Nucleus accumbens (tissue), 56 donors: ENCODE measurements at places on chromosomes 2 and 18.
A peak's percentile ranks its signal among the peaks of the same experiment; 100 is the strongest.

- no peak for DNase-seq
Observed at GRCh38 chr2:89837962-89838625, 1146.6 kb downstream of the RPIA start.

DNA sequence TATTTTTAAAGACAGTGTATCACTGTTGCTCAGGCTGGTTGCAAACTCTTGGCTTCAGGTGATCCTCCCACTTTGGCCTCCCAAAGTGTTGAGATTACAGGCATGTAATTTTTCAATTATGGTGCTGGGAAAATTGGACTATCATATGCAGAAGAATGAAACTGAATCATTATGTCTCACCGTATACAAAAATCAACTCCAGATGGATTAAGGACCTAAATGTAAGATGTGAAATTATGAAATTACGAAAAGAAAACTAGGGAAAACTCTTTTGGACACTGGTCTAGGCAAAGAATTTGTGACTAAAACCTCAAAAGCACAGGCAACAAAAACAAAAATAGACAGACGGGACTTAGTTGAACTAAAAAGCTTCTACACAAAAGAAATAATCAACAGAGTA is 31.2 kb downstream of the MAP3K2 start:
- no peak for DNase-seq

- DNase-seq: no peak
Observed at GRCh38 chr2:159926695-159927094, 128.7 kb upstream of the CD302 start.

DNA sequence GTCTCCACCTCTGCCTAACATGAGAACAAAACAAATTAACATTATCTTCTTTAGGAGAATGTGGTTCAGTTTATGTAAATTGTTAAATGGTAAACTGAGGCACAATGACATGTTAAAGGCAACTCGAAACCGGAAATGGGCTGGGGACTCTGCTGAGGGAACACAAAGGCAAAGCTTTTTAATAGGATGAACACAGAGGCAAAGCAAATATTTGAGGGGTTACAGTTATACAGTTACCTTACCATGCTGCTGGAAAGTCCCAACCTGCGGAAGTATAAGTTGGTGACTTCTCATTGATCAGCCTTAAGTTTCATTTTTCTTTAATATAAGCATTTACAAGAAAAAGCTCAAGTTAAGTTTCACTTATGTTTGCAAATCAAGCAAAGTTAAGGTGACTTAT is 195.0 kb downstream of the DLGAP1 start:
- no peak for DNase-seq

DNA sequence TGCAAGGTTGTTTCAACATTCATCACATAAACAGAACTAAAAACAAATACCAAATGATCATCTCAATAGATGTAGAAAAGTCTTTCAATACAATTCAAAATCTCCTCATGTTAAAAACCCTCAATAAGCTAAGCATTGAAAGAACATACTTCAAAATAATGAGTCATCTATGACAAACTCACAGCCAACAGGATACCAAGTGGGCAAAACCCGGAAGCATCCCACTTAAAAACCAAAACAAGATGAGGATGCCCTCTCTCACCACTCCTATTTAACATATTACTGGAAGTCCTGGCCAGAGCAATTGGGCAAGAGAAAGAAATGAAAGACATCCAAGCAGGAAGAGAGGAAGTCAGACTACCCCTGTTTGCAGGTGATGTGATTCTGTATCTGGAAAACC is 992.2 kb upstream of the PIK3C3 start:
- DNase-seq: no peak

GRCh38 chr2:86226070-86226469 is 26.8 kb downstream of the MRPL35 start:
- no peak for DNase-seq

- DNase-seq: no peak
Observed at GRCh38 chr18:7221424-7222155, 9.3 kb upstream of the LRRC30 start.

- DNase-seq: no peak
Observed at GRCh38 chr2:119838179-119838578, 78.5 kb downstream of the PTPN4 start.

DNA sequence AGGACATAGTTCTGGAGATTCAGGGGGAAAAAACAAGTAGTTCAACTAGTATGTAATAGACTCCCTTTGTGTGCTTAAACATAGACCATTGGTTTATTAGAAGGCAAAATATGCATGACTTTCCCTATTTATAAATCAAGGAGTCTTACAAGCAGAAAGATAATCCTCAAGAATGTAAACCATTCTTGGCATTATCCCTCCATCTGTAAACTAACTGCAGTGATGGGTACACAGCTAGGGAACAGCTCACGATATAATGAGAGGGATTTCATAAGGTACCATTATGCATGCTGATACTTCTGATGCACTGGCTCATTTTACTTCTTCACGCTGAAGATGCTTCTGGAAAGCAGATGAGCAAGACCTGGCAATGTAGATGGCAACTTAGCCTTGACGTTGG is 878 bp downstream of the FBXO15 start:
- no peak for DNase-seq

DNA sequence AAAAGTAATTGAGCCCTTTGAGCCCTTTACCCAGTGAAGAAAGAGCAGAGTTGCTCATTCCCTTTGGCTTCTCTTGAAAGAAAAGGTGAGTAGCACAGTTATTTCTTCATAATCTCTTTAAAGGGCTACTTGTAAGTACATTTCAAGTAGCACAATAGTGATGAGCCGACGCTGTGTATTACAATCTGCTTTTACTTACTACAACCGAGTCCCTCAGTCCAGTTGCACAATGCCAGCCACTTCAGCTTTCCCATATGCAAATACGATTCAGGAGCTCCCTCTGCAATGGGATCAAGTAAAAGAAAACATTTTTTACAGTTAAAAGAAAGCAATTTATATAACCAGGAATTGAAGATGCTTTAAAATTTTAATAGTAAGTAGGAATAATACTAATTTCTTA is 868.5 kb downstream of the RNF144A start:
- DNase-seq: no peak

DNA sequence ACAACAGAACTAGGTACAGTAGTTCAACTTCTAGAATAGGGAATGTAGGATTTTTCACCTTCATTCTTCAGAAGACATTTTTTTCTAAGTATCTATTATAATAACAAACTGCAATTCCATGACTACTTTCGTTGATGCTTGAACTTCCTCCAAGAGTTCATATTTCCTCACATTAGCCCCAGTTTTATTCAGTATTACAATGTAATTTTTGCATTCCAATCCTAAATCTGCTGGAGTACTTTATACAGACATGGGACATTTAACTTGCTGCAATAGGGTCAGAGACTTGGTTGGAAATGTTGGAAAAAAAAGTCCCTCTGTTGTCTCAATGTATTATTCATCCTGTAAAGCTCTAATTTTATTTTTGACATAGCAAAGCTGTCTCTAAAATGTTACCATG is 19.6 kb upstream of the FTCDNL1 start:
- DNase-seq: no peak

GRCh38 chr2:197416268-197416667 is 18.6 kb downstream of the SF3B1 start:
- DNase-seq: no peak

DNA sequence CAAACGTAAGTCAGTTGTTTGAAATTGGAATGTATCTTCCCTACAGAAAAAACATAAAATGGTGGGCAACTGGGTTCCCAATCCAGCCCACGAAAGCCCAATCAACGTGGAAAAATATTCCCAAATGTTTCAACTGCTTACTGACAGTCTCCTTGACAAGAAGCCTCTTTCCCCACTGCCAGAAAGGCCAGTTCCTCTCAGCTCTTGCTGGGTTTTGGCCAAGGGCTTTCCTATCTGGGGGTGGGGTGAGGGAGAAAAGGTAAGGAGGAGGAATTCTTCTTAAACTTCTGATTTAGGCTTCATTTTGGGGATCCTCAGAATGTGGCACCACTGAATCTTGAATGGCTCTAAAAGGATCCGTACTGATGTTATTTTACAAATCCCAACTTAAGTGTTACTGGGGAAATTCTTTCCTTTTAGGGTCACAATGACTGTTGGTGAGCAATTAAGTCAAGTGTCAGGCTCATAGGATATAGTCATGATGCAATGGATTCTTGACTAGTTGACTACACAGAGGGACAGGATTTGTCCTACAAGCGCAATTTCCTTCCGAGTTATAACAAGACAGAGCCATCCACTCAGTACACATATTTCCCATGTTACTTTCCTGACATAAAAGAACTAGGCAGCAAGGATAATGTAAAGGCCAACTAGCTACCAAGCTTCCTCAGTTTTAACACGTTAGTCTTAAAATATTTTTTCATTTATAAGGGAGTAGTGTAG is 73.6 kb downstream of the SPRED2 start:
- DNase-seq: no peak

DNA sequence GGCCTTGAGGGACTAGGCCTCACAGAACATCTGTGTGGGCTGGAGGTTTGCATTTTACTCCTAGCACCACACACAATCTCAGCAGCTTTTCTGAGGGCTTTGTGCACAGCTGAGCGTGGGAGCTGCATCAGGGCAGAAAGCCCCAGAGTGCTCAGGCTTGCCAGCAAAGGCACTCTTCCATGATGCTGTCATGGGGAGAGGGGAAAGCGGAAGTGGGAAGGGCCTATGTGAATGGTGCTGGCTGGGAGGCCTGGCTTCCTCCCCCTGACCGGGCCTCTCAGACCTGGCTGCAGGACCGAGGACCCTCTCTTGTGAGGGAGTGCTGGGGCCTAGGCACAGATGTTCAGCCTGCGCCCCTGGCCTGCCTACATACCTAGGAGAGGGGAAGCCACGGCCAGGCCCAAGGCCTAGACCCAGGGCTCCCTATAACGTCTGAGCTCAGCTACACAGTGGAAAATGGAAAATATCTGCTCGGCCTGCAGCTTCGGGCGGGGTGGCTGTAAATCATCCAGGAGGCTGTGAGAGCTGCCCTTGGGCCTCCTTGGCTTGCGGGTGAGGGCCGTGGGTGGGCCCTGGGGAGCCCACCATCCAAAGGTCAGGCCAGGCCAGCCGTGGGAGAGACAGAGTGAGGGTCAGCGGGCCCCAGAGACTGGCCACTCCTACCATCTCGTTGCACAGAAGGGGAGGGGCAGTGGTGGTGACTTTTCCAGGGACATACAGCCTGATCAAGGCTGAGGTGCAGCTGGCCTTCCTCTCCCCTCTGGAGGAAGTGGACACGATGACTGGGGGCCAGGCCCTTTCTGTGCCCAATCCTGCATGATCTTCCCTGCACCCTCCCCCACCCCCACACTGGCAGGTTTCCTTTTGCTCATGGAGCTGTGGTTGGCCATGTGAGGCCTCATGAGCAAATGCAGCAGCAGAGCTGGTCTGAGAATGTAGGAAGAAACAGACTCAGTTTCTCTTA is 22.8 kb downstream of the GLI2 start:
- peak; percentile 32 for DNase-seq

- no peak for DNase-seq
Observed at GRCh38 chr2:57330447-57330846, 716.2 kb upstream of the VRK2 start.

GRCh38 chr2:227462462-227462951 is 9.4 kb upstream of the AGFG1 start:
- DNase-seq: no peak

GRCh38 chr2:175275539-175275938 is 94.0 kb upstream of the ATP5MC3 start:
- no peak for DNase-seq

DNA sequence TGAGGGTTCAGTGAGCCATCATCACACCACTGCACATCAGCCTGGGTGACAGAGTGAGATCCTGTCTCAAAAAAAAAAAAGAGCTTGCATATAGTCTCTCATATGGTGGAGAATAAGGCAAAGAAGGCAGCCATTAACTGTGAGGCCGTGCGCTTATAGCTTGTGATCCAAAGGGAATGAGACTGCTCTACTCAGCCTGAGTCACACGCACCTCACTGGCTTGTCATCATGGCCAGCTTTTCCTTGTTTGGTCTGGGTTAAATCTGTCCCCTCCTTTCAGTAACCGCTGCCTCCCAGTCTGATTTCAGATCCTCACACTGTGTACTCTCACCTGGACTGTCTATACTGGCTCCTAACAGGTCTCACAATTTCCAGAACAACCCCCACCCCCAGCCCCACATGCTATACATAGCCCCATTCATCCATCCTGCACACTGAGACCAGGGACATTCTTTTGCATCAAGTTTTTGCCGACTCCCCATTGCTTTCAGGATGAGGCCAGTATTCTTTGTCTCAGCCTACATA is 35.3 kb upstream of the ANKRD44 start:
- no peak for DNase-seq

DNA sequence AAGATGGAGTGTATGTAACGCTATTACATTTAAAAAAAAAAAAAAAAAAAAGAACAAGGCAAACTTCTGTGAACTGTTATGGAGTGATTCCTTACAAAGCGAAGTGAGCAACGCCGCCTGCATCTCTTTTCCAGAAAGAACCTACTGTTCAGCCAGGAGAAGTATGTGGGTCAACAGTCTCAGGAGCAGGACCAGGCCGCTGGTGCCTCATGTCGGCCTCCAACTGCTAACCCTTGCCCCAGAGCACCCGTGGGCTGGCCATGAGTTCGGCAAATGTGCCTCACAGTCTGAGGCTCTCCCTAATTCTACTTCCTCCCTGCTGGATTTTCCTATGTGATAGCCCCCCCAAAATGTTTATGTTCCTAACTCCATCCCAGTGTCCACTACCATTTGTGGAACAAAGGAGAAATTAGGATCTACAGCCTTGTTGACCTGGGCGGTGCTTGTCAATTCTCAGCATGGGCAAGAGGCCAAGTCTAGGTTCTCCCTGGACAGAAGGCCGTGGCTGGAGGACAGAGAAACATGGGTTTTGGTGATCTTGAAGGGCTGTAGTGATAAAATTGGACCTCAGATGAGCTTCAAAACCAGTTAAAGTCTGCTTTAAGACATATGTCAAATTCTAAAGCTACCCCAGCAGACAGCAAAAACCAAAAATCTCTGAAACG is 15.9 kb downstream of the FAM168B start:
- DNase-seq: no peak

- no peak for DNase-seq
Observed at GRCh38 chr2:80255918-80256781, 48.4 kb downstream of the LRRTM1 start.

DNA sequence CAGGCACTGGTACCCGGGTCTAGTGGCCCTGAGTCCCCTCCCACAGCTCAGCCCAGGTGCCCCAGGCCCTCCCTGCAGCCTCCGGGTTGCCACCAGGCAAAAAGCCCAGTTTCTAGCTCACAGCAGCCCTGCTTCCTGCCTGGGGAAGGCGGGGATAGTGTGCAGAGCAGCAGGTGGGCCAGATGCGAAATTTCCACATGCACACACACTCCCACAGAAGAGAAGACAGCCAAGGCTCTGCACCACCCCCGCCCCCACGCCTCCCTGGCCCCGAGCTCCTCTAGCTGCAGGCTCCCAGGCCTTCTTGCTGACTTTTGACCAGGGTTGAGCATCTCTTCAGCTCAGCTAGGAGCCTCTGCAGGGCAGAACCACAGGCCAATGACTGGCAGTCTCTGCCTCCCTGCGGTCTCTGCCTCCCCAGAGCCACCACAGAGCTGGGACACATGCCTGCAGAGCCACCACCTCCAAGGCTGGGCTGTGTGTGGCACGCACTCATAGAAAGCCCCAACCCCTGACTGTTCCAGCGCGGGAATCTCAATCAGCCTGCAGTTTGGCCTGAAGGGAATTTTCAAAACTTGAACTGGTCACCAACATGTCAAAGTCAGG is 7.2 kb downstream of the SLC66A2 start:
- DNase-seq: no peak
